NCI-H524 (cell line): ENCODE measurements at places on chromosomes 16 and 17.

GRCh38 chr17:27466743-27467375 is 10.6 kb downstream of the KSR1 start:
- DNase-seq, result no peak

GRCh38 chr17:49252148-49252695 is 21.6 kb upstream of the PHOSPHO1 start:
- DNase-seq, result no peak

DNA sequence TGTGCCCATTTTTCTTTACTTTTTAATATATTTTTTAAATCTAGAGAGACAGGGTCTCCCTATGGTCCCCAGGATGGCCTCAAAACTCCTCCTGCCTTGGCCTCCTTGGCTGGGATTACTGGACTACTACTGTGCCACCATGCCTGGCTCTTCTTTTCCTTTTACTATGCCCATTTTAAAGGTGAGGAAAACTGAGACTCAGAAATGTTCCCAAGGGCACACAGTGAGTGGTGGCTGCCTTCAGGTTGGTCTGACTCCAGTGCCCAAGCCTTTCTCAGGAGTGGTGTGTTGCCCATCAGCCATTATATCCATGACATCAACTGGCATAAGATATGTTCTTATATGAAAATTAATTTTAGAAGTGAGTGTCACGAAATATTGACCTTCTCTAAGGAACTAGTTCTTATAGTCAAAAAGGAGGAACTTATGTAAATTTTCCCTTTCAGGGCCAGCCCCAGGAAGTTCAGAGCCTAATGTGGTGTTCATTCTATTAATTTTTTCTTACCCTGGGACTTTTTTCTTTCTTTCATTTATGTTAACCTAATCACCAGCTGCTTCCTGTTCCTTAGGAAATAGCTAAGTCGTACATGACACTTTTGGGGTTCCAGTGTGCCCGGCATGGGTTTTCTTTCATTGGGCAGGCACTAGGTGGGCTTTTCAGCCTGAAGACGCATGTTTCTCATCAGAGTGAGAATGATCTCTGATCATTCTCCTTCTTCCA is 17.9 kb upstream of the SPN start:
- no peak for DNase-seq

DNA sequence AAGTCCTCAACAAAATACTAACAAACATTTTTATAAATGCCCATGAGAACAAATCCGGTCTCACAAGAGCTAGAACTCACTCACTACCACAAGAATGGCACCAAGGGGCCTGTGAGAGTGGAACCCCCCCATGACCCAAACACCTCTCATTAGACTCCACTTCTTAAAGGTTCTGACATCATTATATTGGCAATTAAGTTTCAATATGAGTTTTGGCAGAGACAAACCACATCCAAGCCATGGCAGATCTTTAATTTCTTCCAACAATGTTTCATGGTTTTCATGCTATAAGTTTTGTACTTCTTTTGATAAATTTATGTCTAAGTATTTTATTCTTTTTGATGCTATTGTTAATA is 30.0 kb upstream of the ATP2A3 start:
- DNase-seq, result no peak

- peak; percentile 66 for DNase-seq
These were observed 139.6 kb downstream of the CDK5R1 start for GRCh38 chr17:32626379-32626791.

DNA sequence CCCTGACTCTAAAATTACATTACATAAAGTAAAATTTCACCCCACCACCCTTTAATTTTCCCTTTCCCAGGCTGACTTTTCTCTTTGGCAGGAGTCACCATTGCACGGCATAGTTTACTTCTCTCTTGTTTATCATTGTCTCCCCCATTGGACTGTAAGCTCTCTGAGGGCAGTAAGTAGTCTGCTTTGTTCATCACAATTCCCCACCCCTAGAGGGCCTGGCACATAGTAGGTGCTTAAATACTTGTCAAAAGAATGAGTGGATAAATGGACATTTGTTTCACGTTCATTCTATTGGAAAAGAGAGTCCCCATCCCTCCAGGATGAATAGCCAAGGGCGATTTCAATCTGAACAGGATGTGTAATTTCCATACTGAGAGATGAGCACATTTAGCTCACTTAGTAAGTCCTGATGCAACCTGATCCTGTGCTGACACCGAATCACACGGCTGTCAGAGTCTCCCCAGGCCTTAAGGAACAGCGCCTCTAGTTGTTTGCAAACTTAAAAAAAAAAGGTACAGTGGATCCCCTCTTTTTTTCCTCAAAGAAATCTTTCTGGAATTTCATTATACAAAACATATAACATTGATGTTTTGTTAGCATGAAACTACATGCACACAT is 54.0 kb downstream of the AKAP1 start:
- peak; percentile 36 for DNase-seq
